Spinal cord (tissue), 10 donors: ENCODE measurements at places on chromosomes 4 and X.
A peak's percentile ranks its signal among the peaks of the same experiment; 100 is the strongest.

DNA sequence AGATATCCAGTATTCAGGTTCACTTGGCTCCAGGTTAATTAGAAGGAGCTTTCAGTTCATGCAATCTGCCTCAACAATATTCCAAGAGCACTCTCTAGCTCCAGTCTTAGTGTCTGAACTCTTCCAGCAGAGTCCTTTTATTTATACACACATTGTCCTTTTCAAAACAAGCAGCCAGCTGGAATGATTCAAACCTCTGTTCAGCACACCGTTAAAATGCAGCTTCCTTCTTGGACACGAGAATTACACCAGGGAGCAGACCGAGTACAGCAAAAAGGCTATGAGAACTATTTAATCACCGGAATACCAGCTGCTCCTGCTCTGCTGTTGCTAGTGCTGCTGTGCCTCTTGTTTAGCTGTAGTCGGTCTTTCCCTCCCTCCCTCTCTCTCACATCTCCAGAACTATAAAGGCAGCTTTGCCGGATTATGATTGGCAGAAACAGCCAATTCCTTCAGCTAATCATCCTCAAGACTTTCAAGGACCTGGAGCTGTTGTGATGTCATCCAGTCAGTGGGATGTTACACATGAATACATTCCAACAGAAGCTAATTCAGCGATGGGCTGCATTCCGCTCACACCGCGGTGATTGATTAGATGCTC is at the start of gene NDST4:
Gene NDST4, minus strand, starts transcription at position 115 of the 601 bp plus-strand sequence. CDS start 36,584 bp downstream, outside the sequence.
- DNase-seq: peak; percentile 76

DNA sequence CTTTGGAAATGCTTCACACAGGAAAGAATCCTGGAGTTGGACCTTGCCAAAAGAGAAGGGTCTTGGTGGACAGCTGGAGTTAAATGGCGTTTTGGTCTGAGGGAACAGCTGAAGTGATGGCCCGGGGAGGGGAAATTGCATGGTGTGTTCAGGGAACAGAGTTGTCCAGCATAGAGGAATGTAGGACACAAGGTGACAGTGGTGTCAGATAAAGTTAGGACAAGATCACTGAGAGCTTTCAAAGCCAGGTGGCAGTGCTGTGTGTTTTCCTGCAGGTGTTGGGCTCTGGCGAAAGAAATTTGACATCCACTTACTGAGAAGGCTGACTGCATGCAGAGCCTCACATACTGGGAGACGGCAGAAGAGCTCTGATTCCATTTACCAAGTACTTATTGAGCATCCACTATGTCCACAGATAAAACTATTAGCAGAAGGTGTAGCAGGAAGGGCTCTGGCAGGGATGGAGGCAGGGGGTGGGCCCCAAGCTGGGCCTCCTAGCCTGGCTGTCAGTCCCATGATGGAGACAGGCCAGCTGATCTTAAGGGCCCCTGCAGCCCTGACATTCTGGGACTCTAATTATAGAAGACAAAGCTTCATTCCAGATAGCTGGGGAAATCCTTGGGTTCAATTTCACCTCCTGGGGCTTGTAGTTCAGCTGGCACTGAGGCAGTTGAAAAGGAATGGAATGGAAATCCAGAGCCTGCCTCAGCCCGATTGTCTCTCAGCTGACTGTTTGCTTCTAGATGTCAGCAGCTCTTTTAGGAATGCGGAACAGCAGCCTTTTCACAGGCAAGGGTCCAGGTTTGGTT is 150.2 kb upstream of the MAMLD1 start:
- no peak for DNase-seq

- DNase-seq: no peak
Measured at GRCh38 chr4:2068198-2068470, 9.0 kb downstream of the NAT8L start.

DNA sequence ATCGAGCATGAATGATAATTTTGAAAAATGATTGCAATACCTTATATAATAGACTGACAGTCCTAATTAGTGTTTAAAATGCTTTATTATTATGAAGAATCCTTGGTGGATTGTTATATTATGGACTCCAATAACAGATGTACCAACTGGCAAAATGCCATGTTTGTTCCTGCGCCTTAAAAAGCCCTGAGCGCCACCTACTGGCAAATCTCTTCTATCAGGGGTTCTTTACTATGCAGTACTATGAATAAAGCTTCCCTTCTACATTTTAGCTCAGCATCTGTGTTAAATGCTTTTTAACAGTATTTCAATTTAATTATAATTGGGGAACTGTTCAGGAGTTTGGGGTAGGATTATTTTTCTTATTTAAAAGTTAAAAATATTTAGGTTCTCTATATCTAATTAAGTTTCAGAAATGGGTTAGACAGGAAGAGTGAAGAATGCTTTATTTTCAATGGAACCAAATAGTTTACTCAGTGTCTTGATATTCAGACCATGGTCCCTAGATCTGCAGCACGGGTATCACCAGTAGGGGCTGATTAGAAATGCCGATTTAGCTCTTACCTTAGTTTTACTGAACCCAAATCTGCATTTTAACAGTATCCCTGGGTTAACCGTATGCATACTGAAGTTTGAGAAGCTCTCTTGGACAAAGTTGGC is 20.0 kb downstream of the CFAP97 start:
- peak; percentile 43 for DNase-seq

DNA sequence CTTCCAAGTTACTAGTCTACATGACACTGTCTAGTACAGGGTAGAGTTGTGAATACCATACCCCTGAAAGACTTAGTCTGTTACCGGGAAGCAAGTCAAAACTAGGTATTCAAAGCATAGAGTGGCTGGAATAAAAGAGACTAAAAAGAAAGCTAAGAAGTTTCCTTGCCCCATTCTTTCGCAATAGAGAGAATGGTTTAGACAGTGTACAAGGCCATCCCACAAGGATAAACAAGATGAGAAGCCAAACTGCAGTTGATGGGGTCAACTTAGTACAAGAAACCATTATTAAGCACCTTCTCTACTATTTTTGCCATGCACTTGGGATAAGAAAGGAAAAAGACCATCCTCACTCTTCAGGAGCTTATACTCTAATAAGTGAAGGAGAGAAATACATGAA is 30.3 kb downstream of the AMMECR1 start:
- no peak for DNase-seq

- no peak for DNase-seq
Measured at GRCh38 chrX:85052636-85053343, 49.1 kb downstream of the APOOL start.

DNA sequence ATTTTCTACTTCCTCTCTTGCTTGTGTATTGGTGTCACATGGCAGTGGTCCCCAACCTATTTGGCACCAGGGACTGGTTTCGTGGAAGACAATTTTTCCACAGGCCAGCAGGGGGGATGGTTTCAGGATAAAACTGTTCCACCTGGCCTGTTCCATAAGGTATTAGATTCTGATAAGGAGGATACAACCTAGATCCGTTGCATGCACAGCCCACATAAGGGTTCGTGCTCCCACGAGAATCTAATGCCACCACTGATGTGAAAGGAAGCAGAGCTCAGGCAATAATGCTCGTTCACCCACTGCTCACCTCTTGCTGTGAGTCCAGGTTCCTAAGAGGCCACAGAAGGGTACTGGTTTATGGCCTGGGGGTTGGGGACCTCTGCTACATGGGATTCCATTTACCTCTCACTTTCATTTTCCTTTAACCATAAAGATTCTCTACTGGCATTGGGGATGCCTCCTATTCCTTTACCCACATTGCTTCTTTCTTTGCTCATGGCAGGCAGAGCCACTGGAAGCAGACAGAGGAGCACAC is 38.1 kb downstream of the SEC31A start:
- no peak for DNase-seq

- DNase-seq: no peak
Measured at GRCh38 chr4:134499074-134499473, 297.5 kb upstream of the PABPC4L start.

DNA sequence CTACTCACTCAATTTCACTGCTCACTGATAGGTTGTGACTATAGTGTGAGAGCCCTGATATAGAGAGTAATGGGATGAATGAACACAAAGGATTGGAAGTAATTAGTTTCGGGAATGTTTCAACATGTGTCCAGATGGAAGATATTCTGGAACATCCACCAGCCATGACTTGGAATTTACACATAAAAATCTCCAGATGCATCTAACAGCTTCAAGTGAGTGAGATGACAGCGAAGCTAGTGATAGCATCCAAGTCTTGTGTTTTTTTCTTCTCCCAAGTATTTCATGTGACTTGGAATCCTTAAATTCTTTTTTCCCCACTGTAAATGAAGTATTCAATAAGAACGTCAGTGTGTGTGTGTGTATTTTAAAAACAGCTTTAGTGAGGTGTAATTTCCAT is 82.1 kb downstream of the CLDN34 start:
- no peak for DNase-seq

- no peak for DNase-seq
Measured at GRCh38 chr4:7786040-7786439, 153.6 kb downstream of the AFAP1 start.

DNA sequence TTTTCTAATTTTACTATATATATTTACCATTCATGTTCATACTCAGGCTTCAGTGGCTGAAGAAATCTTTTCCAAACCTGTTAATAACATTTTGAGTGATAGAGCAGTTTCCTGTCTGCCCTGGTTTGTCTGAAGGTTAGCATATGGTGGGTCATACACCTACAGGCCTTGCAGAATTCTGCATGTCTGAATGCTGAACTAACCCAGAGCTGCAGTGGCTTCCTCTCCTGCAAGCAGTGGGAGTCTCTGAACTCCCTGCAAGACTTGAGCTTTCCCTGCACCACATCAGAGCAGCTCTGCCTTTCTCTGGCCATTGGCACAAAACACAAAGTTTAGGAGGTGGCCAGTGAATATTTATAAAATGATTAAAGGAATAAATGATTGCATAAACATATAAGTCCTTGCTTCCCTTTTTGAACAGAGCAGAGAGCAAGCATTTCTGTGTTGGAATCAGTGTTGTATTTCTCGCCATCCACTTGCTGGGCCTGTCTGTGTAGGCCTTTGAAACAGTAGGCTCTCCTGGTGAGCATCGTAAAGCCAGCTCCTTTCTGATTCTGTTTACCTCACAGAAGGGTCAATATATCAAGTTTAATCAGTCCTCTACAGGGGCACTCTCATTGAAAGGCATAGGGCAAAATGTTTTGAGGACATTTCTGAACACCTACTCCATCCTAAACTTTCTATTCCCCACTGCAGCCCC is 15.0 kb upstream of the UNC5C start:
- DNase-seq: no peak

DNA sequence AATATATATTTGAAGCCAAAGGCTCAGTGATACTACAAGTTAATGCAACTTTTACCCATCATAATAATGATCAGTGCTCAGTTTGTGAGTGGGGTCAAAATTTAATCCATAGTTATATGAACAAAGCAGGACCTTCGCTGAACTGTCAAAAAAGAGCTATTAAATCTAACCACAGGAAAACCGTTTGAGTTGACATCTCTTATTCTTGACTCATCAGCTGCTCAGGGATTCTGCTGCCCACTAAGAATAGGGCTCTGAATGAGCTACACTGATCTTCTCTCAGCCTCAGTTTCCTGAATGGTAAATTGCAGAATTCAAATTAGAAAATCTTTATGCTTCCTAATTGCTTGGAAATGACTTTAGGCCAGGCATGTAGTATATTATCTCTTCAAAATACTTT is 44.9 kb upstream of the NAP1L5 start:
- DNase-seq: no peak

DNA sequence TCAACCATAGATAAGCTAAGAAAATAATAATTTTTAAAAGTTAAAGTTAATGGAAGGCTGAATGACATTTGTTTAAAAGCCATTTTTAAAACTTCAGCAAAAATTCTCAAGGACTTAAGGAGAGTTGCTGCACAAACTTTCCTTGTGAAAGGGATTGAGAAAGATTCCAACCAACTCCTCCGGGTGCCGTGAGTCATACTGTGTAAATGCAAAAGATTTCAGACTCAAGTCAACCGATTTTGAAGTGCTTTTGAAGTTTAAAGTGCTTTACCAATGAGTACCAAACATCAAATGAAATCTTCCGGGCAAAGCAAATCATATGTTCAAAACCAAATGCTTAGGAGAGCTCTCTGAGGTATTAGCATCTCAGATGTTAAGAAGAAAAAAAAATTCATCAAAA is 31.4 kb downstream of the VCX2 start:
- no peak for DNase-seq

DNA sequence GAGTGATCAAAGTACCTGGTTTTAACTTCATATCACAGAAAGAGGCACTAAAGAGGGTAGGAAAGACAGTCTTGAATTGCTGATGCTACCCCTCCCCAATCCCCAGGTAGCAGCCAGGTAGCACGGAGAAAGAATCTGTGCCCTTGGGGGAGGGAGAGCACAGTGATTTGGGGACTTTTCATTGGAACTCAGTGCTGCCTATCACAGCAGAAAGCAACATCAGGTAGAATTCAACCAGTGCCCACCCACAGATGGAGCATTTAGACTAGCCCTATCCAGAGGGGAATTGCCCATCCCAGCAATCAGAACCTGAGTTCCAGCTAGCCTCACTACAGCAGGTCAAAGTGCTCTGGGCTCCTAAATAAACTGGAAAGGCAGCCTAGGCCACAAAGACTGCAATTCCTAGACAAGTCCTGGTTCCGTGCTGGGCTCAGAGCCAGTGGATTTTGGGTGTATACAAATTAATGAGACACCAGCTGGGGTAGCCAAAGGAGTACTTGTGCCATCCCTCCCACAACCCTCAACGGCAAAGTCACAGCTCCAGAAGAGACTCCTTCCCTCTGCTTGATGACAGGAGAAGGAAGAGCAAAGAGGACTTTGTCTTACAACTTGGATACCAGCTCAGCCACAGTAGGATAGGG is 228.1 kb downstream of the THOC2 start:
- no peak for DNase-seq

DNA sequence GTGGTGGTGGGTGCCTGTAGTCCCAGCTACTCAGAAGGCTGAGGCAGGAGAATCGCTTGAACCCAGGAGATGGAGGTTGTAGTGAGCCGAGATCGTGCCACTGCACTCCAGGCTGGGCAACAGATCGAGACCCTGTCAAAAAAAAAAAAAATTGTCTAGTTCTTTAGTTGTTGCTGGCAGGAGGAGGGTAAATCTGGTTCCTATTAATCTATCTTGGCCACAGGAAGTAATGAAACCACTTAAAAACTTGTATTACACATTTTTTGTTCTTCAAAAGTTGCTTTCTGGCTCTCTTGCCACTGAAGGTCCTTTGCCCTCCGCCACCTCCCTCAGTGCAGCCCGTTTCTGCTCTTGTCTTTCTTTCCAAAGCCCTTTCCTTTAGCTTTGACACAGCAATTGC is 102.9 kb upstream of the ARSJ start:
- no peak for DNase-seq

GRCh38 chr4:123446865-123447474 is 50.4 kb downstream of the SPRY1 start:
- no peak for DNase-seq

GRCh38 chr4:136687118-136687517 is 845.2 kb downstream of the PCDH18 start:
- no peak for DNase-seq

DNA sequence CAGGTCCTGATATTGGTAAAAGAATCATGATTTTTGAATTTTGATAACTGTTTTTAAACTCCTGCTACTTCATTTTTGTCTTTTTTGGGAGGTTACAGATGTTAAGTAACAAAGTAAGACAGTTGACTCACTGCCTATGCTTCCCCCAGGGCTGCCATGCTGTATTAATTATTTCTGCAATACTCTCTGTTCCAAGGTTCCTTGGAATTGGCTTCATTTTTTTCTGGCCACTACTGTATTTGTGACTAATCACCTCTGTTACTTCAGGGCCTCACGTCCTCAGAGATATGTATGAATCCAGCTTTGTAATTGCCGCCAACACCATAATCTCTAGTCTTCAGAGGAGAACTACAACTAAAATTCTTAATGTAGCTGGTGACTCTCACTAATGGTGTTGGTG is 1729.3 kb downstream of the C4orf33 start:
- DNase-seq: no peak

- no peak for DNase-seq
Measured at GRCh38 chrX:119238557-119238956, 2.5 kb downstream of the PGRMC1 start.

- DNase-seq: no peak
Measured at GRCh38 chr4:48015678-48016077, 803 bp downstream of the CNGA1 start.
